ENCODE measurements at places on chromosomes 4 and X.

DNA sequence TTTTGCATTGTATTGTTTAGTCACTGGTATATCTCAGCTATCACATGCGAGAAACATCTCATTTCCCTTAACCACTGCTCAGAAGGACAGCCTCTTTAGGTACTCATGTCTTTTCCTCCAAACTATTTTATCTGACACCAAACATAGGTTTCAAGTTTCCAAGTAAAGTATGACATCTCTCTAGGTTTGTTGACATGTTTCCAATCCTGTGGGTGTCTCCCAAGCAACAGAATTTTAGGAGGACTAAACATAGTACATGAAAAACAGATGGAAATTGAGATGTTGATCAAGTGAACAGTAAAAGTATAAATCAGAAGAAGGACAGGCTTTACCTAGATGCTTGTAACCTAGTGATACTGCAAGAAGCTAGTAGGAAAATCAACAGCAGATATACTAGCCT is 371.4 kb downstream of the DTHD1 start:
- no peak for DNase-seq

- DNase-seq = no peak
Measured at GRCh38 chr4:163196926-163197480, 30.3 kb upstream of the NAF1 start.

GRCh38 chr4:87370068-87370467 is 20.9 kb downstream of the HSD17B11 start:
- DNase-seq = no peak

GRCh38 chr4:157616741-157617472 is 396.4 kb downstream of the GRIA2 start:
- no peak for DNase-seq

GRCh38 chrX:153944140-153944799 is at the start of gene RENBP:
TSS of gene RENBP (minus strand) at chrX:153944643. CDS start at chrX:153944610, 33 bp downstream.
- DNase-seq = no peak

DNA sequence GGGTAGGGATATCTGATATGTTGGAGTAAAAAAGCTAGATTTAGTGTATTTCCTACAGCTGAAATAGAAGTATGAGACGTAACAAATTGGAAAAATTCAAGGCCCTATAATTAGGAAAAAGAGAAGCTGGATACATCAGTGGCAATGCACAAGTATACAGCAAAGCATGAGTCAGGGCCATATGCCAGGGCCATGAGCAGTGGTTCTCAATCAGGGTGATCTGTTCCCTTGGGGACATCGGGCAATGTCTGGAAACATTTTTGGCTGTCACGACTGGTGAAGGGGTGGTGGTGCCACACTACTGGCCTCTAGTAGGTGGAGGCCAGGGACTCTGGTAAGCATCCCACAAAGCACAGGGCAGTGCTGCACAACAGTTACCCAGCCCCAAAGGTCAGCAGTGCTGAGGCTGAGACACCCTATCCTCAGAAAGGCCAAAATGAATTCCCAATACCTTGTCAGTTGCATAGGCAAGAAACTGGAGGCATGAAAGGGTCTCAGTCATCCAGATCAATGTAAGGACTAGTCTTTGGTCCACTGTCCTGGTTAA is 36.8 kb upstream of the NAP1L5 start:
- DNase-seq = no peak

DNA sequence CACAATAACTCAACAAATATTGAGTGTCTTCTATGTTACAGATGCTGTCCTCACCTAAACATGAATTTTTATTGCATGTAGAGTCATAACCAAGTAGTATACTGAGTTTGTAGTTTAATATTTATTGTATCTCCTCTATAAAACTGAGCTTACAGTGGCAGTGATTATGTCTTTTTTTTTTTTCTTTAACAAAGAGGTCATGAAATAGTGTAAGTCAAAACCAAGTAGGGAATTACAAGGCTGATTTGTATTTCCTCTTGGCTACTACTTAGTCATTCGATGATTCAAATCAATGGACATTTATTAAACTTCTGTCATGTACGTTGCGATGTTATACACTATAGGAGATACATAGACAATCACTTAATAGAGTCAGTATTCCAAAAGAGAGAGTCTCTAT is 48.4 kb downstream of the IL15 start:
- DNase-seq = no peak

DNA sequence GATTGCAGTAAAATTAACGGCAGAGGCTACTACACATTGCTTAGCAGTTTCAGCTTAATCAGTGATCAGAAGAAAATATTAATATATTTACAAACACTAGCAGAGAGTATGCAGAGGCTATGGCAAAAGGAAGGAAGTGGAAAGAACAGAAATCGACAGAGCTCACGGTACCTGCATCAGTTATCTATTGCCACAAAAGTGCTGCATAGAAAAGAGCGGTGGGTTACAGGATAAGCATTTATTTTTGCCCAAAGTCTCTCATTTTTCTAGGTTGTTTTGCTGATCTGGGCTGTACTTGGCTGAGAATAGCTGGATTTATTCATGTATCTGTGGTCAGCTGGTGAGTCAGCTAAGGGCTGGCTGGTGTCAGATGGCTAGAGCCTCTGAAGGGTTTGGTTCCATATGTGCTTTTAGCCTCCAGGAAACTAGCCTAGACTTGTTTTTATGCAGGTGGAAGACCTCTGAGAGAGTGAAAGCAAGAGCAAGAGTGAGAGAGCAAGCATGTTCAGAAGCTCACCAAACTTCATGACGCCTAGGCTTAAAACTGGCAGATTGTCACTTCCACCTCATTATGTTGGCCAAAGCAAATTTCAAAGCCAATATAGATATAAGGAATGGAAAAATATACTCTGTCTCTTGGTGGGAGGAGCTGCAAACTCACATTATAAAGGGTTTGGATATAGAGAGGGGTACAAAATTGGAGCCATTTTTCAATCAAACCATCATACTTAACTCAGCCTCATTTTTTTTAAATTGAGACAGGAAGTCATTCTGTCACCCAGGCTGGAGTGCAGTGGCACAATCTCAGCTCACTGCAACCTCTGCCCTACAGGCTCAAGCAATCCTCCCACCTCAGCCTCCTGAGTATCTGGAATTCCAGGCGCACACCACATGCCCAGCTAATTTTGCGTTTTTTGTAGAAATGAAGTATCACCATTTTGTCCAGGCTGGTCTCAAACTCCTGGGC is 153.2 kb upstream of the RPL34 start:
- DNase-seq = no peak

DNA sequence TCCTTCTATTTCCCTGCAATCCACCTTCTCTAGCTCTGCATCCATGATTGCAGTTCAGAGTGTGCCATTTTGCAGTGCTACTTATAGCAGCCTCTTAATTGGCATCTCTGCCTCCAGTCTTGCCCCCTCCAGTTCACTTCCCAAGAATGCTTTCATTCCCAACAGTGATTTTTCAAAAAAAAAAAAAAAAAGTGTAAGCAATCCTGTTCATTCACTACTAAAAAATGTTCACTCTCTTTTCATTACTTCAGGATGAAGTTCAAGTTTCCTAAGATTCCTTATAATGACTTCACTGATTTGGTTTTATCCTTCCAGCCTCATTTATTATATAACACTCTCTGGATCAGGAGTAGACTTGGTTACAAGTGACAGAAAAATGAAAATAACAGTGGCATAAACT is 124.7 kb upstream of the LNX1 start:
- DNase-seq = no peak

DNA sequence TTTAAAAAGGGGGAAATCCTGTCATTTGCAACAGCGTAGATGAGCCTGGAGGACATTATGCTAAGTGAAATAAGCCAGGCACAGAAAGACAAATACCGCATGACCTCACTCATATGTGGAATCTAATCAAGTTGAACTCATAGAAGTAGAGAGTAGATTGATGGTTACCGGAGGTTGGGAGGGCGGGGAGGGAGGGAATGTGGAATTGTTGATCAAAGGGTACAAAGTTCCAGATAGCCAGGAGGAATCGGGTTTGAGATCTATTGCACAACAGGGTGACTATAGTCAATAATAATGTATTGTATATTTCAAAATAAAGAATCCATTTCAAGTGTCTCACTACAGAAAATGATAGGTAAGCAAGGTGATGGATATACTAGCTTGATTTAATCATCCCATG is 393.2 kb downstream of the BCOR start:
- no peak for DNase-seq

DNA sequence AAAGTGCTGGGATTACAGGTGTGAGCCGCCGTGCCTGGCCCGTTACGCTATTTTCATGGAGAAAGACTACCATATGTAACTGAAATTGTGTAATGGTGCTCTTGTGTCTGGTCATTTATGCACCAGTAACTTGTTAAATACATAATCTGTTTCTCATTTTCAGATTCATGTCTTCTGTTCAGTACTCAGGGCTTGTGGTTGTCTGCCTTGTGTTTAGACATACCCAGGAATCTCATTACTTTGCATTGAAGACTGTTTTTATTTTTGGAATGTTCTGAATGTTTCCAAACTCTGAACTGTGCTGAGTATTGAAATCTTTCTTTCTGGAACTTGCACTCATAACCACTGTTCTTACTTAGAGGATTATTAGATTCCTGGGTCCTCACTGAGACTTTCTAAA is 52.8 kb downstream of the PDLIM5 start:
- no peak for DNase-seq

- DNase-seq = no peak
Measured at GRCh38 chr4:119479180-119479808, 149.3 kb downstream of the PDE5A start.

GRCh38 chr4:52659722-52660261 is 691 bp upstream of the USP46 start:
- DNase-seq = no peak

GRCh38 chr4:48254381-48255071 is 15.1 kb downstream of the TEC start:
- DNase-seq = no peak

DNA sequence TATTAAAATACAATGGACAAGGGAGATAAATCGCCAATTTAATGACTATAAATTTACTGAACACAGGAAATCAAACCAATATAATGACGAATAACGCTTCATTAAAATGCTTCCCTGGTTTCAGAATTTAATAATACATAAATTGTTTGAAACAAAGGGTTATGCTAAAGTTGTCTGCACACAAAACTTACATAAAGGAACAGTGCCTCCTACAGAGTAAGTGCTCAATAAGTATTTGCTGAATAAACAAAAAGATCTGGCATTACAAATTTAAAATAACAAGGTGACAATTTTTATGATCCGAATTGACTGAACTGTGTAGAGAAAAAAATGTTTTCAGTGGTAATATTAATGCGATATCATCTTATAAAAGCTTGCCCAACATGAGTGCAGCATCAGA is 69.6 kb downstream of the NOCT start:
- no peak for DNase-seq

- DNase-seq = no peak
Measured at GRCh38 chrX:71210816-71211215, 12.2 kb upstream of the GJB1 start.

DNA sequence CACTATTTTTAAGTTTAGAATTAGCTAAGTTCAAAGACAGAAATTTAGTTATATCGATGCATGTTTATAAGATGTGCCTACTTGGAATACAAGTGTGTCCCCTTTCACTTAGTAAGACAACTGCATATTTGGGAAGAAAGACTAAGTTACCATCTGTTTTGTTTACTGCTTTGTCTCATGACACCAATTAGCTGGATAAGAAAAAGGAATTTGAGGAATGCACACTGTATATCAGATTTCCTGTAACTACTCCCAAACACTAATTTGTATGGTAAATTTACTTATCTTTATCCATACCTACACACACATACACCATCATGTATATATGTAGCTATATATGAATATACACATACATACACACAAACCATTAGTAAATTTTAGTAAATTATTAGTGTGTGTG is 1442.8 kb upstream of the IGFBP7 start:
- no peak for DNase-seq

DNA sequence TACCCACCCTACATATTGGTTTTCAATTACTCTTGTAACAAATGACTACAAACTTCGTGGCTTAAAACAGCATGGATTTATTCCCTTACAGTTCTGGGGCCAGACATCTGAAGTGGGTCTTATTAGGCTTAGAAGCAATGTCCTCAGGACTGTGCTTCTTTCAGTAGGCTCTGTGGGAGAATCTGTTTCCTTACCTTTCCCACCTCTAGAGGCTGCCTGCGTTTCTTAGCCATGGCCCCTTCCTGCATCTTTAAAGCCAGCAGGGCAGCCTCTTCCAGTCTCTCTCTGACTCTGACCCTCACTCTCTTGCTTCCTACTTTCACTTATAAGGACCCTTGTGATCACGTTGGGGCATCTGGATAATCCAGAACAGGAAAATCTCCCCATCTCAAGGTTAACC is 252.5 kb upstream of the PGRMC2 start:
- DNase-seq = no peak

DNA sequence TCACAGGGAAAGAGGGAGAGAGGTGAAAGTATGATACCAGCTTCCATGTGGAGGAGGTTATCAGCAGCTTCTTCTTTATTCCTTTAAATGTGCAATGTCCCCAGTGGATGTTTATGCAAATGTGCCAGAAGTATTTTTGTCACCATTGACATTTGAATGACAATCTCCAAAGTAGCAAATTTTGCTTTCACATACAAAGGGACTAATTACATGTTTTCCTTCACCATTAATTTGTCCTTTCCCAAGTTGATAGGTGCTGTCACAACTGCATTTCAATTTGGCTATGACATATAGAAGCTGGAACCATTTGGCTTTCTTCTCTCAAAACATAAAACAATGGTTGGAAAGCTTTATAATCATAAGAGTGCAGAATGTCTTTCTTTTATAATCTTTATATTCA is 469.0 kb upstream of the NWD2 start:
- DNase-seq = no peak

- DNase-seq = no peak
Measured at GRCh38 chr4:189656641-189657040, 284.0 kb upstream of the FRG1 start.

GRCh38 chr4:177699365-177700213 is 257.4 kb upstream of the AGA start:
- no peak for DNase-seq

GRCh38 chrX:68429216-68429615 is 4.1 kb downstream of the OPHN1 start:
- no peak for DNase-seq

DNA sequence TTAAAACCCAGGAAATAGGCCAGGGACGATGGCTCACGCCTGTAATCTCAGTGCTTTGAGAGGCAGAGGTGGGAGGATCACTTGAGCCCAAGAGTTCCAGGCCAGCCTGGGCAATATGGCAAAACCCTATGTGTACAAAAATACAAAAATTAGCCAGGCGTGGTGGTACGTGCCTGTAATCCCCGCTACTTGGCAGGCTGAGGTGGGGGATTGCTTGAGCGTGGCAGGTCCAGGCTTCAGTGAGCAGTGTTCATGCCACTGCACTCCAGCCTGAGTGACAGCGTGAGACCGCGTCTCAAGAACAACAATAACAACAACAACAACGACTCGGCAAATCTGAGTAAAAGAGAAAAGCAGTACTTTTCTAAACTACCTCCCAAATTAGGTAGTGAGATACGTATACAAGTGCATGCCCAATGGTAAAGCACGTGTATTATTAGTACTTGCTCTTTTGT is 13.0 kb upstream of the NDUFC1 start:
- no peak for DNase-seq

- no peak for DNase-seq
Measured at GRCh38 chr4:37470245-37470644, 215.9 kb downstream of the RELL1 start.

- DNase-seq = peak; percentile 32
Measured at GRCh38 chrX:1657367-1658070, 42.7 kb downstream of the ASMT start.

- DNase-seq = no peak
Measured at GRCh38 chr4:81790477-81790876, 318.8 kb upstream of the RASGEF1B start.
